ENCODE measurements at places on chromosomes 6 and 20.

DNA sequence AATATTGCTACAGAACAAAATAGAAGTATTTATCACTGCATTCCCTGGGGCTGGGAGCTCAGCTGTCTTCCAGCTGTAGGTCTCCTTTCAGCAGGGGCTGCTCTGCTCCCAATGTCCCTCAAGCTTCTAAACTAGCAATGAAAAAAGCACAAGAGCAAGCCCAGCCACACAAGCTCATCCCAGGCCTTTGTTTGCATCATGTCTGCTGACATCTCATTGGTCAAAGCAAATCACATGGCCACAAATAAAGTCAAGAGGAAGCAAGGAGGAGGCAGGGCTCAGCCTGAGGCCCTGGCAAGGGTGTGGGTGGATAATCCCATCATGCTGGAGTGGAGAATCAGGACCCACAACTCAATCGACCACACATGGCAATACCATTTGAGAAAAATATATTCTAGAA is 2.2 kb upstream of the BFSP1 start:
- DNase-seq = peak; percentile 4

DNA sequence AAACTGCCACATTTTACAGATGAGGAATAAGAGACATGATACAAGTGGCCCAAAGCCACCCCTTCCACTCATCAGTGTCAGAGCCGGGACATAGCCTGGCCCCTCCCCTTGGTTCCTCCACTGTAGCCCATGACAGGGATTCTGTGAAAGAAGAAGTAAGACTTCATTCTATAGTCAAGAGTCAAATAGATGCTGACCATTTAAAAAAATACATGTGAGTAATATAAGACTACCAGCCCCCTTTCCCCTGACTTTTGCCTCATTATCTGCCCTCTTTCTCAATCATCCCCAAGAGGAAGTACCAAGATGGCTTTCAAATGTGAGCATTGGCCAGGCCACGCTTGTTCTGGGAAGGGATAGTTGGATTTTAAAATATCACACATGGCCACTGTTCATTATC is 57.8 kb upstream of the TAB2 start:
- DNase-seq = no peak

DNA sequence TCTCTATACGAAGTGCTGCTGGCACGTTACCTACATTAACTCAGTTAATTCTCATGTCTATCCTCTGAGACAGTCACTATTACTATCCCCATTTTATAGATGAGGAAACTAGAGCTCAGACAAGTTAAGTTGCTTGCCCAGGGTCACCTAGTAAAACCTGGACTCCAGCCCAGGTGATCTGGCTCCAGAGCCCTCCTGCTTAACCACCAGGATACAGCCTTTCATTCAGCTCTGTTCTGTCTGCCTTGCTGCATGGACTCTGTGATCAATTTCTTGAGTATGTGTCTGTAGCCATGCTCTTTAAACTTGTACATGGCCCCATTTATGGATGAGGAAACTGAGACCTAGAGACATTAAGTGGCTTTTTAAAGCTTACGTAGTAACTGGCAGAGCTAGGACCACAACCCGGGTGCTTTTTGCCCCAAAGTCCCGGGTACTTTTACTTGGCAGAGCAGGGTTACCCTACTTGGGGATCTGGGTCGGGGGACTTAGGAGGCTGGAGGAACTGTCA is 4.7 kb downstream of the CDKN1A start:
- DNase-seq = no peak

- DNase-seq = no peak
These were observed 276.0 kb downstream of the NRN1 start for GRCh38 chr6:5730585-5731263.

DNA sequence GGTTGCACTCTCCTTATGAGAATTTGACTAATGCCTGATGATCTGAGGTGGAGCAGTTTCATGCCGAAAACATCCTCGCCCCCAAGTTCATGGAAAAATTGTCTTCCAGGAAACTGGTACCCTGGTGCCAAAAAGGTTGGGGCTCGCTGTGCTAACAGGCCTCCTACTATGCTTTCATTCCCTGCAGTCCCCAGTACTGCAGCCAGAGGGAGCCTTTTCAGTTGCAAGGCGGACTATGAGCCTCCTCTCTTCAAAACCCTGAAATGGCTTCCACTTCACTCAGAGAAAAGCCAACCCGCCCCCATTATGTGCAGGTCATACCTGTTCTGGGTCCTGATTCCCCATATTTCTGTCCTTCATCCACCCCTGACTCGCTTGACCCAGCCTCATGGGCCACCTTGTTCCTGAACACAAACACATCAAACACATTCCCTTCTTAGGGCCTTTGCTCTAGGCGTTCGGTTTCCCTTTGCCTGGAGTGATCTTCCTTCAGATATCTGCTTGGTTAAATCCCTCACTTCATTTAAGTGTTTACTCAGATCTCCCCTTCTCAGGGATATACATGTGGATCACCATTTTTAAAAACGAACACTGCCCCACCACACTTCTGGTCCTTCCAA is 173.7 kb downstream of the PHACTR1 start:
- DNase-seq = no peak

GRCh38 chr6:38085031-38085430 is 265.5 kb downstream of the ZFAND3 start:
- no peak for DNase-seq

DNA sequence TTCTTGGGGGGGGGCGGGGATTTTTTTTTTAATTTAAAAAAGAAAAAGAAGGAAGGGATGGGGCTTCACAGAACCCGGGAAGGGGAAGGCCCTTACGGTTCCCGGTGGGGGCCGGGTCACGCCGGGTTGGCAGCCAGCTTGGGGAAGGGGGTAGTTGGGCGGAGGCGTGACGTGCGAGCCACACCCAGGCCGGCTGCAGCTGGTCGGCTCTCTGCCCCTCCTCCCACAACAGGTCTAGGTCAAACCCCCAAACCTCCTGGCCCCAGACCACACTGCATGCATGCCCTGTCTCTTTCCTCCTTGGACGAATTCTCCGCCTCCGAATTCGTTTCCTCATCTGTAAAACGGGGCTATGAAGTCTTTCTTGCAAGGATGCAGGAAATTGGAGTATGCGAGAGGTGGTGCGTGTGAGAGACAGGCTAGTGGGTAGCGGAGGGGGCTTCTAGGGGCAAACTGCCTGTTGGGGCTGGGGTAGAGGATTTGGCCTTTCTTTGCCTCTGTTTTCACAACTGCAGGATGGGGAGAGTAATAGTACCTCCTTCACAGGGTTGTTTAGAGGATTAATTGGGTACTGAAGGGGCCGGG is 828 bp downstream of the HCK start:
- no peak for DNase-seq

GRCh38 chr6:28944412-28944865 is 20.7 kb upstream of the TRIM27 start:
- peak; percentile 81 for DNase-seq

GRCh38 chr6:135583256-135583761 is 85.8 kb upstream of the AHI1 start:
- no peak for DNase-seq

GRCh38 chr6:159062564-159062945 is 17.8 kb upstream of the TAGAP start:
- no peak for DNase-seq

GRCh38 chr6:43129434-43130194 is 41.5 kb upstream of the SRF start:
- peak; percentile 12 for DNase-seq

- DNase-seq = peak; percentile 51
These were observed 50.8 kb upstream of the NRN1 start for GRCh38 chr6:6057442-6058053.

- no peak for DNase-seq
These were observed 37.7 kb upstream of the C20orf144 start for GRCh38 chr20:33624399-33624798.
